Stimulated activated CD4-positive, alpha-beta T cell treated with anti-CD3 and anti-CD28 coated beads, Interleukin-1b, Interleukin-23, amount 100 ng/mL, for 1 hour (primary cell): ENCODE measurements at places on chromosomes 5 and 9.

DNA sequence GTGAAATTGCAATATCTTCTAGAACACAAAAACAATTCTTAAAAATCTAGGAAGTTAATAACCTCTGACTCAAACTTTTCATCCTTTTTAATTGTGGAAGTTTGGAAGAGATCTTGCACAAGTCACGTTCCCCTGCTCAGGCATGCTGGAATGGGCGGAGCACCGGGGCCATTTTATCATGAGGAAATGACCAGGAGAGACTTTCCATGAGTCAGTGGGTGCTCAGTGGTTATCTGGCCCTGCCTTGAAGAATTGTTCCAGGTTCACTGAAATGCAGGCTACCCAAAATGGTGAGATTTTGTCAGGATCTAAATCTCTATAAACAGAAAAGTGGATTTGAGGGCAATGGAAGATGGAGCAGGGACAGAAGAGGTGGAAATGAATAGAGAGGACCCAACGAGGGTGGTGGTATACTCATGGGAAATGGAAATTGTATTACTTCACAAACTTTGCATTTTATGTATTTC lies 61.2 kb downstream of the FYB1 start:
- DNase-seq = no peak

DNA sequence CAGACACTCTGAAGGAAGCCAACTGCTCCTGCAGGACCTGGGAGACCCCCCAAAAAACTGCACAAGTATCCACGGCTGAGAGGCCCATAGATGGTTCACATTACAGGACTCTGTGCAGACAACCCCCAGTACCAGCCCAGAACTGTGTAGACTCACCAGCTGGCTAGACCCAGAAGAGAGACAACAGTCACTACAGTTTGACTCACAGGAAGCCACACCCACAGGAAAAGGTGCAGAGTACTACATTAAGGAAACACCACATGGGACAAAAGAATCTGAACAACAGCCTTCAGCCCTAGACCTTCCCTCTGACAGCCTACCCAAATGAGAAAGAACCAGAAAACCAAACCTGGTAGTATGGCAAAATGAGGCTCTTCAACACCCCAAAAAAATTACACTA lies 281.2 kb upstream of the RGMB start:
- no peak for DNase-seq

- no peak for DNase-seq
These were observed 61.2 kb upstream of the TAF11L2 start for GRCh38 chr5:17436761-17437221.

GRCh38 chr5:26572480-26572879 lies 465.9 kb downstream of the CDH9 start:
- no peak for DNase-seq

DNA sequence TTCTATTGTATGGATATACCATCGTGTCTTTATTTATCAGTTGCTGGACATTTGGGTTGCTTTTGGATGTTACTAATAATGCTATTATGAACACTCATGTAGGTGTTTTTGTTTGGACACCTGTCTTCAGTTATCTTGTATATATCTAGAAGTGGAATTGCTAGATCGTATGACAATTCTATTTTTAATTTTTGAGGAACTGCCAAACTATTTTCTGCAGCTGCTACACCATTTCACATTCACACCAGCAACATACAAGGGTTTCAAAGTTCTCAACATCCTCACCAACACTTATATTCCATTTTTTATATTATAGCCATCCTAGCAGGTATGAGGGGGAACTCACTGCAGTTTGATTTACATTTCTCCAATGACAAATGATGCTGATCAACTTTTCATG lies 324.6 kb downstream of the CAAP1 start:
- DNase-seq = no peak

DNA sequence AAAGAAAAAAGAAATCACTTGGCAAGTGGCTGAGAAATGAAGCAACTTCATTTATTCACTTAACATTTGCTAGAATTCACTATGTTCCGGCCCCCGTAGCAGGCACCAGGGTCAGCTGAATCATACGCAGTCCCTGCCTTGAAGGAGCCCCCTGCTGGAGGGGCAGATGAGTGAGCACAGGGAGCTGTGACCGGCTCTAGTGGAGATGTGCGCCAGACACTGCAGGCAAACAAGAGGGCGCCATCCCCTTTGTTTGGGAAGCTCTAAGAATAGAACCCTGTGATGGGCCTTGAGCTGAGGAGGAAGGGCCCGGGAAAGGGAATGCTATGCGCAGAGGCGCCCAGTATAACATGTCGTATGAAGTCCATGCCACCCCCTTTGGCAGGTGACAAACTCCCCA lies 20.2 kb upstream of the RPL26L1 start:
- DNase-seq = no peak

GRCh38 chr9:136693490-136694162 lies 6.4 kb upstream of the AGPAT2 start:
- DNase-seq = no peak

GRCh38 chr5:31585895-31586270 lies 53.0 kb upstream of the PDZD2 start:
- DNase-seq = no peak
